Stimulated activated CD8-positive, alpha-beta memory T cell treated with anti-CD3 and anti-CD28 coated beads, Interleukin-7, amount 100 ng/mL, for 4 hours (primary cell): ENCODE measurements at places on chromosomes 3 and 15.

DNA sequence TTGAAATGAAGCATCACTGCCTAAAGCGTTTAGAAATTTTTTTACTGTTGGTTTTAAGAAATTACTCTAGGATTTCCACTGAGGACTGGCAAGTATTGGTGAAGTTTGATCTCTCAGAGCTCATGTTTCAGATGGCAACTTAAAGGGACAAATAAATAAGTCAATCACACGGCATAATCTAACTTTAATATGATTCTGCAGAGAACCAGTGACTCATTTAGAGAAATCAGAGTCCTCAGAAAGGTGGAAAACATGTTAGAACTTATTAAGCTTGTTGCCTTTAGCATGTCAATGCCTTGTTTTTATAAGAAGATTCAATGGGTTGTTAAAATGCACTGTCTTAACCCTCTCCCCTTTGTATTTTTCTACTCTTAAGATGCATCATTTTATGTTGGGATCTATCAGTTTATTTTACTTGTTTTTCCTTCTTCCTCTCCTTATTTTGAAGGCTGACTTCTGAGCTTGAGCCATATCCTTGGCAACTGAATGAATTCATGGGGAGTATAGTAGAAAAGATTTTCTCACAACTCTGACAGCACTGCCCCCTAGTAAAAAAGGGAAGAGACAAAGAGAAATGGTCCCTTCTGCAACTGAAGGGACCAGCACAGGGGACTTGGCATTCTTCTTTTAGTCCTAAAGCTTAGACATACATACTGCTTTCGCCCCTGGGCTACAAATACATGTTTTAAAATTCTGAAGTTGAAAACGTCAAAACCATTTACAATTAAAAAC, 431.2 kb downstream of the LPP start:
- DNase-seq: no peak

DNA sequence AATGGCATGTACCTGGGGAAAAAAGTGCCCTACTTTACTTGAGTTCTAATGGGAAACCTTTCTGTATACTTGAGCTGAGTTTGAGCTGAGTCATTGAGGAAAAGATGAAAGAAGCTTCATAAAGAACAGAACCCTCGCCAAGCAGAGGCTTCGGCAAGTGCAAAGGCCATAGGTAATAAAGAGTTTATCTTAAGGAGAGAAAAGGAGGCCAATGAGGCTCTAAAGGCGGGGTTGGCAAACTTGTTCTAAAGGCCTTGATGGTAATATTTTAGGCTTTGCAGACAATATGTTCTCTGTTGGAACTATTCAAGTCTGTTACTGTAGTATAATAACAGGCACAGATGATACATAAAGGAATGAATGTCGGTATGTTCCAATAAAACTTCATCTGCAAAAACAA, 17.6 kb upstream of the TRAT1 start:
- no peak for DNase-seq

DNA sequence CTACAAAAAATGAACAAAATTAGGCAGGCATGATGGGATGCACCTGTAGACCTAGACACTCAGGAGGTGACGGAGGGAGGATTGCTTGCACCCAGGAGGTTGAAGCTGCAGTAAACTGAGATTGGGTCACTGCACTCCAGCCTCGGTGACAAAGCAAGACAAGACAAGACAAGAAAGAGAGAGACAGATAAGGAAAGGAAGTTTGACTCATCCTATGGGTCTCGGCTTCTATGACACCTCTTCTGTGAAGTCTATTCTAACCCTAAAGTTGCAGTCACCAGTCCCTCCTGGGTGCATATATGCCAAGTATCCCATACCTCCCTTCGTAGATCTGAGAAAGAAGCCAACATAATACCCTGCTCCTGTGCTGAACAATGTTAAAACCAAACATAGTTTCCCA, 7.9 kb upstream of the ZMAT3 start:
- no peak for DNase-seq

- DNase-seq: no peak
These were observed 336.1 kb upstream of the RARB start for GRCh38 chr3:25091934-25092333.

DNA sequence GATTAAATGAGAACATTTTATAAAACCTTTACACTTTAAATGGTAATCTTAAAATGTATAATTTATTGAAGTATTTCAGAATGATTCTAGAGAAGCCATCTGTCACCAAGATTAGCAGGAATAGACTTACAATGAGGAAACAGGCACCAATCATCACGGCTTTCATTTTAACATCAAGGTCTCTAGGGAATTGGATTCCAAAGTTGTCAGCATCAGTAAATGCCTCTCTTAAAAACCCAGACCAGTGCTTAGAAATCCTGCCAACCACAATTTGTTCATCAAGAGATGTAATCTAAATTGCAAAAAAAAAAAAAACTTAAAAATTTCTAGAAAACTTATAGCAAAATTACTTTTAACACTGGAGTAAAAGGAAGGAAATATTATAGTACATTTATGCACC, 20.3 kb downstream of the PLSCR2 start:
- DNase-seq: no peak

DNA sequence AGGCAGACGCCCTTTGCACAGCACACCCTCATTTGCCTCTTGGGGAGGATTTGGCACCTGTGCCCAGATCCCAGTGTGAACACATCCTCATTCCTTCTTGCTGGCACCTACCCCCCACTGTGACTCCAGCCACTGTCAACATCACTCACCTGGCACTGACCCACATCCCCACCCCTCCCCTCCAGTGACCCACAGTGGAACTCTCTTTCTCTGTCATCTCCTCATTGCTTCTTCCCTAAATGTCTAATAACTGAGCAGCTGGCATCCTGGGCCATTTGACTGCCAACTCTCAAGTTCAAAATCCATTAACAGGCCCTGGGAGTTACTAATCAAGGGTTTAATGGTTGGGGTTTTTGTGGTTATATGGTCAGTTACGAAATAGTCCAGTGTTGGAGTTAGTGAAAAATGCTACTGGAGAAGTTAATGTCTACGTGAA, 14.4 kb downstream of the SNAPC5 start:
- DNase-seq: no peak

DNA sequence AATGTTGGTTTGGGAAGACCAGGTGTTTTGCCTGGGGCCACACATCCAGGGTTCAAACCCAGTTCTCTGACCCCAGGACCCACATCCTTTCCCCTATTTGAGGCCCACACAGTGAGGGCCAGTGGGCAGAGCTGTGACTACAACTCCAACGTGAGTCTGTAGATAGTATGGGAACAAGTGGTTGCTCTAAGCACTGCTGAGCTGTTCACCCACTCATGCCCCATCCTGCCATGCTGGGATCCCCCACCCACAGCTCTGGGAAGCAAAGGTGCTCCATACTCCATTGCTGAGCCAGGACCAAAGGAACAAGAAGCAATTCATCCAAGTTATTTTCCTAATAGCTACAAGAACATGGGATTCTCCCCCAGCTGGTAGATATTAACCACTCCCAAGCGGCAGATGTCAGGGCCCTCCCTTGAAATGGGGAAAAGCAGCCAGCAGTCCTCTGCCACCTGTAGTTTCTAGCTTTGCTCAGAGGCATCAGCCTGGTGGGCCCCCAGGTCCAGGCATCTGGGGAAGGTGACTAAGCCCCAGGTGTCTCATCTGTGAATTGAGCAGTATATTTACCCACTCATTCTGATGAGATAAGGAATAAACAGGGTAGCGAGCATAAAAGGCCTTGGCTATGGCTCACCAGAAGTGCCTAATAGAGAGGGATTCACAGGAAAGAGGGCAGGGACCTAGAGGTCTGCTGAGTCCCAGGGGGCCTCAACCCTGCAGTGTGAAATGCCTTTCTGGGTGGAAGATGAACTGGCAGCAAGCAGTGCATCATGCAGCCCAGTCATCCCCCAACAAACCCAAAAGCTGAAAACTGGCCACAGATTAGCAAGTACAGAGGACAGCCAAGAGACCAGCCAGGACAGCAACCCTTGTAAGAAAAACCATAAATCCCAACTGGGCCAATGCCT, 33.4 kb downstream of the POC1A start:
- DNase-seq: no peak

GRCh38 chr3:41267975-41268640, 68.8 kb downstream of the CTNNB1 start:
- no peak for DNase-seq

GRCh38 chr15:36469311-36469966, 110.0 kb upstream of the CDIN1 start:
- no peak for DNase-seq

GRCh38 chr3:13115991-13116390, 42.8 kb upstream of the IQSEC1 start:
- DNase-seq: no peak

DNA sequence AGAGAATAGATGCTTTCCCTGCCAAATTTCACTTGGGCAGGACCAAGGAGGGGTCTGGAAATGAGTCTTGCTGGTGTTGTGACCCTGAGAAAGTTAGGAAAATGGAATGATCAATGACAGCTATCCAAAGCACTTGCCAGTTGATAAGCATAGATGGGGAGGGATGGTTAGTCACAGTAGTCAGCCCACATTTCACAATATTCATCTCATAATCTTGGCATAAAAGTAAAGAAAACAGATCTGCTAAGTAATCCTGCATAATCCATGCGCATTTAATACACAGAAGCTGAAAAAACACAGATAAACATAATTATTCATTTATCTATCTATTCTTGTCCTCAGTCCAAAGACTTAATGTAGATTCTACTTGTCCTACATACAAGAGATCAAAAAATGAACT, 184.1 kb downstream of the ZIC4 start:
- DNase-seq: no peak

- no peak for DNase-seq
These were observed 1.6 kb downstream of the MDFIC2 start for GRCh38 chr3:70310809-70311208.

GRCh38 chr15:99613481-99613880, 47.7 kb downstream of the MEF2A start:
- no peak for DNase-seq

GRCh38 chr3:120765830-120766493, 23.4 kb downstream of the GTF2E1 start:
- no peak for DNase-seq

GRCh38 chr3:146300768-146301167, 49.9 kb upstream of the PLSCR4 start:
- DNase-seq: no peak

GRCh38 chr3:73179601-73180000, 118.1 kb downstream of the EBLN2 start:
- no peak for DNase-seq

- DNase-seq: no peak
These were observed 15.0 kb upstream of the GNAI2 start for GRCh38 chr3:50221051-50221410.

- no peak for DNase-seq
These were observed 71.4 kb downstream of the FBXL22 start for GRCh38 chr15:63668601-63669000.

DNA sequence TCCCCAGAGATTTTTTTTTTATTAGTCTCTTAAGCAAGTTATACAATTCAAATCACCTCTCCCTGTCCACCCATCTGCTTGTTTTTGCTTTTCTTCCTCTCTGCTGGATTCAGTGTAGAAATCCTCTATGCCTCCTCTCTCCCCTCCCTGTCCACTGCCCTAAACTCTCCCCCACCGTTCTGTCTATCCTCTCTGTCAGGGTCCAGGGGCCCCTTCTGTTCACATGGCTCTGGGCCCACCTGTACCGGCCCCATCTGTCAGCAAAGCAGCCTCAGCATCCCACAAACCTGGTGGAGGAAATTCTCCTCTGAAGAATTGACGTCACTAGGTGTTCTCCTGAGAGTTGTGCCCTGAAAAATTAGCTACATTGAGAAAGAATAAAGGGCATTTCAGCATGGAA, 137.6 kb upstream of the CMC1 start:
- no peak for DNase-seq

- peak; percentile 40 for DNase-seq
These were observed 6.6 kb upstream of the RAB11A start for GRCh38 chr15:65862682-65863081.

DNA sequence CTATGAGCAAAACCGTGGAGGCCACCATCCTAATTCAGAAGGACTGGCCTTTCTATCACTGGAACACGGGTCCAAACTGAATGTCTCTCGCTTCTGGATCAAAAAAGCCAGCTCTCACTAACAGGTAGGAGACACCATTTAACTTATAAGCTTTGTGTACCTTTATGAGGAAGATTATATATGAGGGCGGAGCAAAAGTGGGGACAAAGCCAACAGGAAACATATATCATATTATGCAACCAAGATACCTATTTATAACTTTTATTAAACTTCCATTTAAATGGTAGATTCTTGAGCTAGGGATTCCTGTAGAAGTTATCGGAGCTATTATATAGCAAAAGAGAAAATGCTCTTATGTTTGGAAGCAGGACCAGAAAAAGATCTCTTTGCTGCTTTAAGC, 78.4 kb downstream of the IGF2BP2 start:
- no peak for DNase-seq

DNA sequence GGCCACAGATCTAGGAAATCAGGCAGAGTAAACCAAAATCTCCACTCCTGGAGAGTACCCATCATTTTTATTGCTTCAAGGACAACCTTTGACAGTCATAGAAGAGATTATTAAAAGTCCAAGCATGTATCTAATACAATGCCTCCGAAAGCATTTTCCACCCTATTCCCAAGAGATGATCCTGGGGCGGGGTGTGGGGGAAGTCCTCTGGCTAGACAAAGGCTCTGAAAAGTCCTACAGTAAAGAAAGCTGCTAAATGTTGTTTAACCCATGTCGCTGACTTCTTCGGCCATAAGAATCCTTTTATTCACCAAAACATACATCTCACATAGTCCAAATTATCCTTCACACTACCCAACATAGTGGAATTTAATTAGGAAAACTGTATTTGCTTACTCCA, 115.7 kb upstream of the STT3B start:
- no peak for DNase-seq

- no peak for DNase-seq
These were observed 188.6 kb downstream of the SHQ1 start for GRCh38 chr3:72659596-72659995.

DNA sequence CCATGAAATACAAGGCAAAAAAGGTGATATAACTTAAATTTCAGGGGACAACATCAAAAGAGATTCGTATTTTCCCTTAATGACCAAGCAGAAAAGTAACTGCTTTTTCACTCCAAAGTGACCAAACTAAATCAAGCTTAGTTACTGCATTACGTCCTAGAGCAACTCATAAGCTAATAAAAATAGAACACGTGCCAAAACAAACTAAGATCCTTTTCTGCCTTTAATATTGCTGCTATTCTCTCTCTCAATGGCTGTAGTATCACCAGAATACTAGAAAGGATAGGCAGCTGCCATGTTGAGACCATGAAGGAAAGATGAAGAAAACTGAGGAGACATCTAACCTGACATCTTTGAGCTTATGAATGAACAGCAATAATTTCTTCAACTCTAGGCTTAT, 43.3 kb downstream of the UBXN7 start:
- DNase-seq: no peak

DNA sequence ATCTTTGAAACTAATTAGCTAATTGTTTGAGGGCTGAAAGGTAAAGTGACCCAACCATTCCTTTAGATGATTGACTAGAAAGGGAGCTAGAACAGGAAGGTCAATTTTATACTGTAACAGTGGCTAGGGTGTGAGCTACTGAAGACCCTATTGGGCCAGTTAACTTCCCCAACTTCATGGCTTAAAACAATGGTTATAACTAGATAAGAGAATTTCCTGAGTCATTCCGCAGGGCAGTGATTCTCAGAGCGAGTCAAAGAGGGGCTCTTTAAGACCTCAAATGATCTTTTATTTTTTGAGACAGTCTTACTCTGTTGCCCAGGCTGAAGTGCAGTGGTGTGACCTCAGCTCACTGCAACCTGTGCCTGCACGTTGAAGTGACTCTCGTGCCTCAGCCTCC, 33.7 kb upstream of the TTBK2 start:
- DNase-seq: no peak

- DNase-seq: no peak
These were observed 1.5 kb upstream of the TMEM212 start for GRCh38 chr3:171841620-171842000.
